ENCODE measurements at places on chromosomes 3 and 15.

GRCh38 chr15:62946940-62947339, 95.6 kb upstream of the TPM1 start:
- DNase-seq = no peak

- DNase-seq = no peak
These were observed 40.2 kb downstream of the TRANK1 start for GRCh38 chr3:36904641-36905040.

DNA sequence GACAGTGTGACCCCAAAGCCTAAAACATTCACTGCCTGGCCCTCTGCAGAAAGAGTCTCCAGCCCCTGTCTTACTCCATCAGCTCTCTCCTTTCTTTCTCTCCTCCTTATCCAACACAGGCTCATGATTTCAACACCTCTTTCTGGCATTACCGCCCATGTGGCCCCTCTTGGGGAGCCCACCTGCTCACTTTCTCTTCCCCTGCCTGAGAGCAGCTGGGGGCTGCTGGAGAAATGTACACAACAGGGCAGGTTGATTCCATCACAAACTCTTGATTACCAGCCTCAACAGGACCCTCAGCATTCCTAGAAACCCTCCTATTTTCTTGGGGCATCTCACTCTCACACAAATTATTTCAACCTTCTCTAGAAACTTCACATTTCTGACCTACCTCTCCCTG, 98.3 kb downstream of the ABHD5 start:
- DNase-seq = no peak

DNA sequence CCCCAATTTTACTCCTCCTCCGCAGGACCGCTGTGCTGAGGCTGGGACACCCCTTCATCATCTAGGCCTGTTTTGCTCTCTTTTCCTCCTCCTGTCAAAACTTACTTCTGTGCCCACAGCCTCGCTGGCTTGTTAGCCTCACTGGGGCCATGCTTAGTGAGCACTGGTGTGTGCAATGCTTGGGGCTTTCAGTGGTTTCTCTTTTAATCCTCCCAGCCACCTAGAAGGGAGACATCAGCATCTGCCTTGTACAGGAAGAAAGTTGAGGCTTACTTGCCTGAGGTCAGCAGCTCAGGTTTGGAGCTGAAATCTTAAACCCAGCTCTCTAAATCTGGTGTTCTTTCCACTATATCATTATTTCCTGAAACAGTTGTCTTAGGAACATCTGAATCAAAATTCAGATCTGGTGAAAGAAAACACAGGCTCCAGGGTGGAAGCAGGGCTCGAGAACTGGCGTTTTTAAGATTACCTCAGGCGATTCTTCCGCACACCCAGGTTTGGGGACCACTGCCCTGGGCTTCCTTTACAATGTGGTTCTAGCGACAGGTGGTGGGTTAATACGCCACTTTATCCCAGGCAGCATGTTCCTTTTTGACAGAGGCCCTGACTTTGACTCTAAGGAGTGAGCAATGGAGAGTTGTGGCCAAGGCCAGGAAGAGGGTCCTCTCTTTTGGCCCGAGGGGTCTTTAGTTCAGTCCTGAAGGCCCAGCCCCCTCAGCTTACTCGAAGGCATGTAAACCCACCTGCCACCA, 3.8 kb downstream of the THSD4 start:
- DNase-seq = no peak

DNA sequence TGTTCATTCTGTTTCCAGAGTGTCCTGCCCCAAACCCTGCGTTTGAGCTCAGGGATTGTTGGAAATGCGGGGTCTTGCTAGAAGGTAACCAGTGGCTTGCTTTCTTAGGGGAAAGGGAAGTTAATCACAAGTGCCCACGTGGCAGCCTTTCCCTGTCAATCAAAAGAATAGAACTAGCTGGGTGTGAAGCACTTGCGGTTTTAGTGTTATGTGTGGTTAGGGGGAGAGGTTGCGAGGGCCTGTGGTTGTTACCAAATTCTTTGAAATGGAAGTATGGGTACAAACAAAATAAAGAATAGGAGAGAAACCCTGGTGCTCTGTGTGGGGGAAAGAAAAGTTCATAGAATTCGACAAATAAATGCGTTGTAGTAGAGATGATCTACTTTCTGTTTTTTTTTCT, 67.6 kb downstream of the FNDC3B start:
- DNase-seq = no peak

DNA sequence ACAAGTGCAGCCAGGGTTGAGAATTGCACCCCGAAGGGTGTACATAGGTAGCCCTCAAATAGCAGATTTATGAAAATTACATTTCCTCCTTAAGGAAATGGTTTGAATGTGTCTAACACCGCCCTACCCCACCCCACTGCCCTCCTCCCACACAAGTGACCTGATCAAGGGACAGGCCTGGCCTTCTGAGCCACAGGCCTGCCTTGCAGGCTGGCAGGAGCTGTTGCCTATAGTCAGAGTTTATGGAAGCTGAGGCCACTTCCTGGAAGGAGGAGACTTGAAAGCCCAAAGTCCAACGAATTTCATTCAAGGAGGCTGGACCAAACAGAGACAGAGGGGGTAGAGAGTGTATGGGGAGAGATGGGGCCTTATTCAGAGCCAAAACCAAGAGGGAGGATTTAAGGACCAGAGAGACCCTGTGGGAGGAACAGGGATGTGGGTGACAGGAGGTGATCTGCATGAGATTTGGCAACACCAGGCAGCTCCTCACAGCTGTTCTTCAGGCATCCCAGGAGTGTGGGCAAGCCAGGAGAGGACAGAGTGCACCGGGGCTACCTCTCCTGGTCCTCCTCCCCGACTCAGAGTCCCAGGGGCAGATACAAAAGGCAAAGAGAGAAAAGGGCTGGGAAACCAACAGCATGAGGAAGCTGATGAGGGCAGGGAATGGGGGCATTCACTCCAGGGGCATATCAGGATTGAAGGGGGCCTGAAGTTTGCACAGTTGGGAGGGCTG, 100.4 kb upstream of the HES1 start:
- peak; percentile 29 for DNase-seq

GRCh38 chr15:51156957-51157356, 62.3 kb upstream of the TNFAIP8L3 start:
- no peak for DNase-seq
